ENCODE measurements at places on chromosomes 1 and 21.

DNA sequence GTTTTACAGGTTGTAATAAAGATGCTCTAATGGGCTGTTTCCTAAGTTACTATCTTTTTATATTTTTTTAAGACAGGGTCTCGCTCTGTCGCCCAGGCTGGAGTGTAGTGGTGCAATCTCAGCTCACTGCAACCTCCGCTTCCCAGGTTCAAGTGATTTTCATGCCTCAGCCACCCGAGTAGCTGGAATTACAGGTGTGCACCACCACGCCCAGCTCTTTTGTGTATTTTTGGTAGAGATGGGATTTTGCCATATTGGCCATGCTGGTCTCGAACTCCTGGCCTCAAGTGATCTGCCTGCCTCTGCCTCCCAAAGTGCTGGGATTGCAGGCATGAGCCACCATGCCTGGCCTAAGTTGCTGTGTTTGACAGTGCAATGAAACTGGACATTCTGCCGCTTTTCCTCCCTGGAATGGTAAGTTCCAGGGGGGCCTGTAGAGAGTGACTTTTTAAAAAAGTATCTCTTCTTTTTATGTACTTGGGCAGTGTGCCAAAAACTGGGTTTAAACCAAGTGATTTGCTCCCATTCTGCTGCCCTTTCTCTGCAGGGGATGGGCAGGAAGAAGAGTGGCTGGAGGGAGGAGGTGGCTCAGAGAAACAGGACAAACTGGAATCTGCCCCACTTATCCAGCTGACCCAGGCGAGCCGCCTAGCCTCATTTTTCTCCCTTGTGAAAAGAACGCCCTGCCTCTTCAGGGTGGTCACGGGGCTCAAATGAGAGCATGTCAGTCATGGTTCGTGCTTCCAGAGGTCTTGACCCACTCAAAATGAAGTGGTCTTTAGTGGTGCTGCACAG is 2.3 kb downstream of the SLC37A1 start:
- DNase-seq, result peak; percentile 43

GRCh38 chr1:31932491-31933316 is 5.5 kb downstream of the PTP4A2 start:
- DNase-seq, result peak; percentile 51

GRCh38 chr1:201696217-201696761 is 132.7 kb upstream of the IPO9 start:
- DNase-seq, result peak; percentile 94

GRCh38 chr1:235460770-235461169 is 43.5 kb downstream of the B3GALNT2 start:
- no peak for DNase-seq

GRCh38 chr1:22288593-22289241 is 145.8 kb upstream of the WNT4 start:
- DNase-seq, result no peak
